ENCODE measurements at places on chromosomes 7 and 10. TPM values are rescaled to one million over a fixed set of nuclear protein-coding genes. Genes with fewer than 3 reads are reported as not detected.

DMBT1 gene
- total RNA-seq = under 0.01 TPM

NAT16 gene
- total RNA-seq = not detected

GRCh38 chr10:60777696-60778213 is 523 bp upstream of the CDK1 start:
- no peak for DNase-seq

DNA sequence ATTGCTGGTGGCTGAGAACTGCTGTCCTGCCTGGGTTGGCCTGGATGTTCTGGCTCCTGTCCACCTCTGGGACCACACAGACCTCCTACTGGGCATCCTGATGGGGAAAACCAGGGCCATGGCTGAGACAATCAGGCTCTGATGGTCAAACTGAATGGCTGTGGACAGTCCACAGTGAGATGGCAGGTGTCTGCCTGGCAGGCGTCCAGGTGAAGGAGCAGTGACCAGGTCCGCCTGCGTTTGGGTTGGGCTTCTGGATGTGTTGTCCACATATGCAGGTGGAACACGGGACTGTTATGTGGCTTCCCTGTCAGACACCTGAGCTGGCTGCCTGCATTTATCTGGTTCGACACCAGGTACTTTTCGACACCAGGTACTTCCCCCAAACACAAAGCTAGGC is 241.7 kb downstream of the BUB3 start:
- DNase-seq = no peak

- DNase-seq = no peak
Observed at GRCh38 chr7:98249106-98249505, 2.9 kb downstream of the TECPR1 start.

- no peak for DNase-seq
Observed at GRCh38 chr7:132307465-132307864, 268.8 kb downstream of the PLXNA4 start.

- DNase-seq = no peak
Observed at GRCh38 chr7:150668472-150668911, 17.0 kb upstream of the GIMAP2 start.

GRCh38 chr7:38541440-38541839 is 89.7 kb downstream of the AMPH start:
- no peak for DNase-seq
